ENCODE measurements at places on chromosomes 16 and 17.

GRCh38 chr17:82314012-82314726 lies 3.2 kb downstream of the CD7 start:
- no peak for DNase-seq

DNA sequence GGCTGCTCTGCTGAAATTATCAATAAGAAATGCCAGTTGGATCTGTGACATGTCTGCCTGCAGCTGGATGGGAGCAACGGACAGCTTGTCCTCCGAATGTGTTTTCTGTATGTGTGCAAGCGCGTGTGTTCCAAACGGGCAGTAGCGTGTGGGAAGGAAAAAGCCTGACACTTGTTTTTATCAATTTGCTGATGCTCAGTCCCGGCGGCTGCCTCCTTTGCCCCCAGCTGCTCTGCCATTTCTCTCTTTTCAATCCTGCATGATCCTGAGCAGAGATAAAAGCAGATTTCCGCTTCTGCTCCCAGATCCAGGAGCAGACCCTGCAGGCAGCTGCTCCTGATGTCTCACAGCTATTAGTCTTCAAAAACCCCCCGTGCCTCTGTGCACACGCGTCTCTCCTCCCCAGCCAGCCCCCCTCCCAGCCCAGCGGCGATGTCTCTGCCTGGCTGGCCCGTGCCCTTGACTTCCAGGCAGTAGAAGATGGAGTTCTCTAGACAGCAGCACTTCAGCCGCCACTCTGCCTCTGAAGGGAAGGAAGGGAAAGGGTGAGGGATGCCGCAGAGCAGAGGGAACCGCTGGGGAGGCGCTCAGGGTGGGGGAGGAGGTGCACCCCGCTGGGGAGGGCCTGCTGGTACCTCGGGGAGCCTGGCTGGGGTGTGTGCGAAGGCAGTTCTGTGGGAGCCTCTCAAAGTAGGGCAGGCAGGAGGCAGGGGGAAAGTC lies 4.1 kb downstream of the PRCD start:
- DNase-seq, result no peak

DNA sequence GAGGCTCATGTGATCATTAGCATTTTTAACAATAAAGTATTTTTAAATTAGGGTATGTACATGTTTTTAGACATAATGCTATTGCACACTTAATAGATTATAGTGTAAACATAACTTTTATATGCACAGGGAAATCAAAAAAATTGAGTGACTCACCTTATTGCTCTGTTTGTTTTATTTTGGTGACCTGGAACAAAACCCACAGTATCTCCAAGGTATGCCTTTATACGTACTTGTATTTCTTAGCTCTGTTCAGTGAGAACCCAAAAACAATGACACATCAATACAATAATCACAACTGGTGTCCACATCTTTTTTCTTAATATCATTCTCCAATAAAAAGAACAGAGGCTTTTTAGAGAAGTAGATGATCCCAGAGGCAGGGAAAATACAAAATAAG lies 112.2 kb downstream of the CYB561 start:
- DNase-seq, result no peak

GRCh38 chr17:31394544-31394943 lies 3.1 kb downstream of the RAB11FIP4 start:
- DNase-seq, result peak; percentile 18

GRCh38 chr16:66913081-66913480 lies 5.6 kb downstream of the CDH16 start:
- DNase-seq, result no peak

GRCh38 chr16:53549970-53550690 lies 47.1 kb upstream of the AKTIP start:
- DNase-seq, result peak; percentile 40

- no peak for DNase-seq
Measured at GRCh38 chr16:70510216-70510615, 13.1 kb downstream of the COG4 start.

DNA sequence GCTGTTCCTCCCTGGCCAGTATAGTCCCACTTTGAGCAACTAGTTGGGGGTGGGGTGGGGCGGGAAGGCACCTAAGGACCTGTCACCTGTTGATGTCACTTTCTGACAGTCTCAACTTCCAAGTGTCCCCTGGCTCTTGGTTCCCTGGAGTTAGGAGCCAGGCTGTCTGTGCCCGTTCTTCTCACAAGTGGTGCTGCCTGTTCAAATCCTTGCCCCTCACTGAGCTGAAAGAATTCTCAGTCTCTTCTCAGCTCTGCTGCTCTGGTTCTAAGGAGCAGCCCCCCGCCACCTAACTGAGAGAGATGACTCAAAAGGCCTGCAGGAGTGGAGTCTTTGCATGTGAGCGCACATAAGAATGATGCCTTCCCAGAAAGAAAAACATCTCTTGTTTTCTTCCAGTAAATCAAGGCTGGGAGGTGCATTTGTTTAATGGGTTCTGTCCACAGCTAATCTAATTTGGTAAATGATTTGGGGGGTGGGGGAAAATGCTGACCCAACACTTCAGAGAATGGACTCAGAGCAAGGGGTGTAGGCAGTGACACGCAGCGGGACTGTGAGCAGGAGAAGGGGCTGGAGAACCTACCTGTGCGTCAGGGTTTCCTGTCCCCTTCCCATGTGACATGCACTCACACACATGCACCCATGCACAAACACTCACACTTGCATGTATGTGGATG lies 78.2 kb upstream of the NLRP1 start:
- no peak for DNase-seq

- DNase-seq, result no peak
Measured at GRCh38 chr17:57021226-57021940, 43.5 kb downstream of the SCPEP1 start.

- peak; percentile 3 for DNase-seq
Measured at GRCh38 chr17:51165680-51166197, 472 bp upstream of the NME2 start.
